Cardiac muscle cell (in vitro differentiated cells and primary cell): ENCODE measurements at places on chromosomes 7 and 10. TPM values are rescaled to one million over a fixed set of nuclear protein-coding genes. Genes with fewer than 3 reads are reported as not detected.

Gene MLXIPL
- 0.07 and 1.8 TPM in 2 replicates for total RNA-seq

Gene WEE2
- total RNA-seq, result 0.07 and 0.09 TPM in 2 replicates

Gene AKR1E2
- 1.8 and 6.6 TPM in 2 replicates for total RNA-seq

Gene FAM131B
- 0.71 and 3.0 TPM in 2 replicates for total RNA-seq
